Cortex of kidney (tissue), 1 donor: ENCODE measurements at places on chromosomes 2 and 18.

DNA sequence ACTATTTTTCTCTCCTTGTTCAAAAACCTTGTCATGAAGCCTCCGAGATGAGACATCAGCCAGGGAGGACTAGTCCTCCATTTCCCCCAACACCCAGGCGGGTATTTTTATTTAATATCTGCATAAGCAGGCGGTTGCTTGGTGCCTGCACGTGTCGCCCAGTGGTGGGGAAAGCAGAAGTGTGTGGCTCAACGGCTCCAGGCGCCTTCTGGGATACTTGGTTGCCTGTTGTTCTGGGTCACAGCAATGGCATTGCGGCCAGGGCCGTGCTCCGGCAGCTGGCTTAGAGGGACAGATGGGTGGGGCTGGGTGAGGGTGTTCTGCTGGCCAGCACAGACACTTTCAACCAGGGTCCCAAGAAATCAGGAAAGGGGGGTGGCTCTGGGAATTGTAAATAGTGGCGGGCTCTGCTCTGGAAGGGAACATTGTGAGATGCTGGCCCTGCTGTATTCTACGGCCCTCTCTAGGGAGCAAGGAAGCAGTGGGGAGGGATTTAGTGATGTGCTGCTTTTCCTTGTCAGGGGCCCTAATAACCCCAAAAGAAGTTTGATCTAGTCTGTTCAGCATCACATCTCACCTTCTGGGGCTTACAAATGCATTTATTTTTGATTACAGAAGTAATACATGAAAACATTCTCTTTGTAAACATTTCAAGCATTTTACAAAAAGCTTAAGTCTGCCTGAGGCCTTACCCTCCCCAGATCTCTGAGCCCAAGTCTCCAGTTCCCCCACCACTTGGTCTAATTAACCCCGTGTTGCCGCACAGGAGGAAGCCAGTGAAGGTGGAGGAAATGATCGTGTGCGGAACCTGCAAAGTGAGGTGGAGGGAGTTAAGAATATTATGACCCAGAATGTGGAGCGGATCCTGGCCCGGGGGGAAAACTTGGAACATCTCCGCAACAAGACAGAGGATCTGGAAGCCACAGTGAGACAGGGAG lies 1.1 kb downstream of the VAMP8 start:
- DNase-seq = no peak

DNA sequence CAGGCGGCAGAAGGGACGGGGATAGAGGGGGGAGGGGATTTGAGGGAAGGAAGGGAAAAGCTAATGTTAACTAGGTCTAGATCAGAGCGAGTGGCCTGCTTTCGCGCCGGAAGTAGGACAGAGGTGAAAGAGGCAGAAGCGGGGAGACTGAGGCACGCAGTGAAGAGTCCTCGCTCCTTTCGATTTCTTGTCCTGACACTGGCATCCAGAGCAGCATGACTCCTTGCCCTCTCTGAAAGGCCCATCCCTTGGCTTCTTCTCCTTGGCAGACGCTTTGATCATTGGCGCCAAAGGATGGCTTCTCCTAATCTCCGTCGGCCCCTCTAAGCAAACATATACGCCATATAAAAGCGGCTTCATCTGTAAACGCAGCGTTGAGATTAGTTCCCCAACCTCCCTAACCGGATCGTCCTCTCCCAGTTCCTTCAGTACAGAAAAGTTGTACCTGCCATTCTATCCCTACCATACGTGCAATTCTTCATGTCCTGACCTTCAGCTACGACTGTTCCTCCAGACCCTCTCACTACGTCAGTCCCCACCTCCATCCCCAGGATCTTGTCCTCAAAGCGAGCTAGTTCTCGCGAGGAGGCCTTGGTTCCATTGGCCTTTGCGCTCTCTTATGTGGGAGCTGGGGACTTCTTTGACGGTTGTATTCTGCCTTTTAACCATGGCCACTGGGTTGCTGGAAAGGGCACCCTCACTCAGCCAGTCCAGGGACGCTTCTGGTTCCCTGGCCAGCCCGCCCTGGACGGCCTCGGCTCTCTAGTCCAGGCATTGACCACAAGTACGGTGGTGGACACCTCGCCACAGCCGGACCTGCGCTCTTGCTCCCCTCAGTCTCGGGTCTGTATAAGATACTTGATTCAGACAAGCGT lies 857 bp upstream of the NEUROD1 start:
- no peak for DNase-seq

- no peak for DNase-seq
Measured at GRCh38 chr2:444937-445884, 157.3 kb upstream of the ALKAL2 start.

- DNase-seq = no peak
Measured at GRCh38 chr2:210548878-210549384, 7.5 kb upstream of the CPS1 start.

GRCh38 chr18:63342206-63342605 lies 22.6 kb upstream of the BCL2 start:
- DNase-seq = no peak

- no peak for DNase-seq
Measured at GRCh38 chr2:220533485-220533884, 906.1 kb downstream of the SLC4A3 start.

GRCh38 chr2:220531216-220531615 lies 903.8 kb downstream of the SLC4A3 start:
- DNase-seq = no peak

DNA sequence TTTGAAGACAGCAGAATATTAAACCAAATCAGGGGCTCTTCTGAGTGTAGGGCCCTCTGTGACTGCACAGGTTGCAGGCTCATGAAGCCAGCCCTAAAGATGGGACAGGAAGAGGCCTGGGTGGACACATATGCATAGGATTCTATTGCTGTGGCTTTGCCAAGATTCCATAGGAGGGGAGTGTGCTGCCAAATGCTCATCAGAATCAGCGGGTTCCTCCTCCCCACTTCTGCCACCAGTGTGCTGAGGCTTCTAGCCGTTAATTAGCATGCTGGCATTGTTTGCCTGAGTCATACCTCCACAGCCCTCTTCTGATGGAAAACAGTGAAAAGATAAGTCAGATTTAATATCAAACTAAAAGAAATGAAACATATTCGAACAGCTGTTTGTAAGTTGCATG lies 103.9 kb upstream of the TMEFF2 start:
- no peak for DNase-seq

DNA sequence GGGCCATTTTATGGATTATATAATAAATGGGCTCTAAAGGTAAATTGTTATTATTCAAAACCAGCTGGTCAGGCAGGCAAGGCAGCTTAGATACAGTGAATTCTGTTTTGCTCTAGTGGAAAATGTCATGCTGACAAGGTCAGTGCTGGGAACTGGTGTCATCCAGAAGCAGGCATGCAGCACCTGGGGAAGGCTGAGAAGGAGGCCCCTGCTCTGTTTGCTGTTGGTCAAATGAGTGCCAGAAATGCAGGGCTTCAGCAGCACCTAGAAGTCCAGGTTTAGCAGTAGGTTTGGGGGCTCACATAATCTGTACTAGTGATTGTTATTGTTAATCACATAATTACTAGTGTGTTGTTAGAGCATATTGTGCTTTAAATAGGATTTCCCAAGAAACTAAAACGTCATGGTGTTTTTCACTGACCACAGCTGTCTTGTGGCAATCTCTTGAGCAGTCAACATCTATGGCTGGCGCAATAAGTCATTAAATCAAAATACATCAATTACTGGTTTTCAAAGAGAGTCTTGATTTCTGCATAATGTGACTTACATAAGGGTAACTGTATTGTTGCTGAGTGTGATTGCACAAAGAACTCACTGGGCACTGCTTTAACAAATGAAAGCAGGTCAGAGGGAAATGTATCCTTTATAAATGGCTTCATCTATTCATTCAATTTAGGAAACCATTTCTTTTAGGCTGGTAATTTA lies 99.1 kb downstream of the MYO3B start:
- no peak for DNase-seq

GRCh38 chr2:71662665-71663394 lies 209.5 kb downstream of the DYSF start:
- no peak for DNase-seq

DNA sequence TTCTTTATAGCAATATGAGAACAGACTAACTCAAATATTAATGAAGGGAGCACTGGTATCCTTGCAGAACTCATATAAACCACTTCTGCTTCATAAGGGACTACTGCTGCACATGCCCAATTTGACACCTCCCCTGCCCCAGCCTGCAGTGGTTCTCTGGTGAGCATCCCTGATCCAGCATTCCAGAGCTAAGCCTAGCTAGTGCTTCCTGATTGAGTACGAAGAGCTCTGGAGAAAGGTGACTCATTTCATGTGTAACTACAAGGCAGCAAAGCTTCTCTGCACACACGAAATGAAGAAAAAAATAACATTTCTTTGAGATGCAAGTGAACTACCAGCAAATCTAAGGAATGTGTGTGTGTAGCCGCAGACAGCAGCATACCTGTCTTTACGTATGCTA lies 22.8 kb upstream of the ADNP2 start:
- no peak for DNase-seq

DNA sequence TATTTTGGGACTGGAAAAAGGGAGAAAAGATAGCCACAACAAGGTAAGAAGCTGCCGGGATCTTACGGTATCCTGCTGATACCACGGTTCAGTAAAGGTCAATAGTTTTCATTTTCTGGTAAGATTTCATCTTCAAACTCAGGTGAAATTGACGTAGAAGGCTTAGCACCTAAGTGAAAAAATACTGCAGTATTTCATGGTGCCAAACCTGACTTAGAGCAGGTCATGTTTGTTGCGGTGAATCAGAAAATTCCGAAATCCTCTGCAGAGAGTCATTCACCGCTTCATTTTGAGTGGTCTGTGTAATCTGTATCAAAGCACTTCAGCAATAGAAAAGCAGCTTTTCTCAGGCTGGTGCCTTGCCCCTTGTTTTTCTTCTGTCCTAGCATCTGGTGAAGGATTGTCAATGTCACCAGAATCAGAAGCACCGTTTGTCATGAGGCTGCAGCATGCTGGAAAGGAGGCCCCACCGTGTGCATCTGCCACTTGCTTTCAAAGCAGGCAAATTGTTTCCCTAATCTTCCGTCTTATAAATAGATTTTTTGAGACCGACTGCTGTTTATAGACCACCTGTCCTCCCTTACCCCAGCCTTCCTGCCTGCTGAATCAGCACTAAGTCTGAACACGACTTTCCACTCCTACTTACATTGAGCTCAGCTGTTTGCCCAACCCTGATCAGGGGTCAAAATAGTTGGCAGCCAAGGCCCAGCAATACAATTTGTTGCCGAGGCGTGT lies 156.3 kb downstream of the EML6 start:
- DNase-seq = no peak

DNA sequence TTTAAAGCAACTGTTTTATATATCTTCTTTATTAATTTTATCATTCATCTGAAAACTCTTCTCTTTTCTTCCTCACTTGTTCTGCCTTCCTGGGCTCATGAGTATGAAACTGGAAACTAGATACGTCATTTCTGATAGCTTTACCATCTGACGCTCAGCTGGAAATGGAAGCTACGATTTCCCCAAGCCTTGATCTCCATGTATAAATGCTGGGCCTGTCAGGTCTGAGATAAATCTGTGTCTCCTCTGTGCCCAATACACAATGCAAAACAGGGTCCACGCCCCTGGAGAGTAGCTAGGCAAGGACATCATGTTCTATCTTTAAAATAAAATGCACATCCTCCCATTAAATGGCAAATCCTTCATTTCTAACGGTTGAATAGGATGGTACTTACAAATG lies 238.4 kb downstream of the AFF3 start:
- no peak for DNase-seq

DNA sequence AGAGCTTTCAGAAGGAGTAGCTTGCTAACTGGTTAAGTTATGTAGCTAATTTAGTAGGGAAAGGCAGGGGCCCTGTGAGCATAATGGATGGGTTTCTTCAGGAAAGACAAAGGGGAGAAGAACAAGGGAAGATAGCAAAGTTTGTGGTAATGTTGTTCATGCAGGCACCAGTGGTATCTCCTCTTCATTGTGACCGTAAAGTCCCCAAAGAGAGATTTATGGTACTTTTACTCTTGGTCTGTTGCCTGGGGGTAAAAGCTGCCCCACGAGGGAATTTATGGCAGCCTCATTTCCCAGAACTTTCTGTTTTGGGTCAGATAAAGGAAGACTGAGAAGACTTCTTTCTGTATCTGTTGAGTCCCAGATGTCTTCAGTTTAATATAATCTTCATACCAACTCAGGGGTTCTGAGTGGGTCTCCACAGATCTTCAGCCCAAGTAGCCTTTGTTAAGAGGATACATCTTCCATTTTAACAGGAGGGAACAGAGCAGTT lies 27.5 kb downstream of the MALT1 start:
- DNase-seq = no peak

GRCh38 chr18:25787276-25787675 lies 303.1 kb downstream of the SS18 start:
- DNase-seq = no peak

DNA sequence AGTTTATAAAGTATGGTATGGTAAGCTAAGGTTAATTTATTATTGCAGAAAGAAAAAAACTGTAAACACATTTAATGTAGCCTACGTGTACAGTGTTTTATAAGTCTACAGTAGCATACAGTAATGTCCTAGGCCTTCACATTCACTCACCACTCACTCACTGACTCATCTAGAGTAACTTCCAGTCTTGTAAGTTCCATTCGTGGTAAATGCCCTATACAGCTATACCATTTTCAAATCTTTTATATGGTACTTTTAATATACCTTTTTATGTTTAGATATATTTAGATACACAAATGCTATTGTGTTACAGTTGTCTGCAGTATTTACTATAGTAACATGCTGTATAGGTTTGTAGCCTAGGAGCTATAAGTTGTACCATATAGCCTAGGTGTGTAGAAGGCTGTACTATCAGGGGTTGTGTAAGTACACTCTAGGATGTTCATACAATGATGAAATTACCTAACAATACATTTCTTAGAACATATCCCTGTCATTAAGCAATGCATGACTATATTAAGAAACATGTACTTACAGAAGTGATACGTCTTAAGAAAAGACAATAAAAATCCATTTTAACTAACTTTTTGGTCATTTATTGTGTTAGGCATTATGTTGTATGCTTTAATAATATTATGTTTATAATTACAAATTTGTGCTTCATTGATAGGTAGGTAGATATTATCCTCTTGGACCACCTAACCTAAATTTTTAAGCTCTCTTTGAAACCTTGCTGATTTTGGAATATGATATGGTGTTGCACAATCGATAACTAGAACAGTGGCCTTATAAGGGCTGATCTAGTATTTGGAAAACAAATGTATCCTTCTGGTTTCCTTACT lies 51.9 kb downstream of the VRK2 start:
- DNase-seq = no peak

DNA sequence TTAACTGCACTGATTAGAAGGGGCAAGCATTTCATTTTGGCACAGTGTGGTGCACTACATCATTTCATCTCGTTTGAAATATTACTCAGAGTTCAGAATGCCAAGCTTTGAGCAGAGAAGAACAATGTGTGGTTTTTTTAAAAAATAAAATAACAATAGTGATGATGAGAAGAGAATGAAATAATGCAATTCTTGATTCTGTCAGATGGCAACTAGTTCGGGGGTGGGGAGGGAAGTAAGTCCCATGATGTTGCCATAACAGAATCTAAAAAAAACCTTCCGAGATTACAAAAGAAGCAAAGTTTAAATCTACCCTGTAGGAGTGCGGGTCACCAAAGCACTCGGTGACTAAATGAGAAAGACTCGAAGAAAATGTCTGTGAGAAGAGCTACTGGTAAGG lies 490.4 kb downstream of the NR4A2 start:
- no peak for DNase-seq

- DNase-seq = no peak
Measured at GRCh38 chr2:201500534-201500933, 49.0 kb downstream of the STRADB start.

- DNase-seq = no peak
Measured at GRCh38 chr18:32759611-32760167, 13.1 kb downstream of the KLHL14 start.
